NCI-H345 (cell line): ENCODE measurements at places on chromosomes 7 and 10.

GRCh38 chr10:82660205-82660604 is 785.2 kb downstream of the NRG3 start:
- no peak for DNase-seq

DNA sequence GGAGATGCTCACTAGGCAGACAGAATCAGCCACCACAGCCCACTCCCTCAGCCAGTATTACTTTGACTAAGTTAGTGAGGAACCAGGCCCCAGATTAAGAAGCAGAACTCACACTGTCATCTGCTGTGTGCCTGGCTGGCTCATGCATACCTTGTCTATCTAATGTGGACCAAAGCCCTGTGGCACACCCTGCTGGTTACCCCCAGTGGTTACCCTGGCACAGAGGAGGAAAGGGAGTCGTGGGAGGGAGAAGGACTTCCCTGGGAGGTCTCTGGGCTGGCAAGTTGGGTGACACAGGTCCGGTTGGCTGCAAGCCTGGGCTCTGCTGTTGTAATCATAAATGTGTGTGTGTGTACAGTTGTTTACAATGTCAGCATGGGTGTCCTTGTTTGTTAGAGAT is 7.5 kb upstream of the SH2D4B start:
- no peak for DNase-seq

DNA sequence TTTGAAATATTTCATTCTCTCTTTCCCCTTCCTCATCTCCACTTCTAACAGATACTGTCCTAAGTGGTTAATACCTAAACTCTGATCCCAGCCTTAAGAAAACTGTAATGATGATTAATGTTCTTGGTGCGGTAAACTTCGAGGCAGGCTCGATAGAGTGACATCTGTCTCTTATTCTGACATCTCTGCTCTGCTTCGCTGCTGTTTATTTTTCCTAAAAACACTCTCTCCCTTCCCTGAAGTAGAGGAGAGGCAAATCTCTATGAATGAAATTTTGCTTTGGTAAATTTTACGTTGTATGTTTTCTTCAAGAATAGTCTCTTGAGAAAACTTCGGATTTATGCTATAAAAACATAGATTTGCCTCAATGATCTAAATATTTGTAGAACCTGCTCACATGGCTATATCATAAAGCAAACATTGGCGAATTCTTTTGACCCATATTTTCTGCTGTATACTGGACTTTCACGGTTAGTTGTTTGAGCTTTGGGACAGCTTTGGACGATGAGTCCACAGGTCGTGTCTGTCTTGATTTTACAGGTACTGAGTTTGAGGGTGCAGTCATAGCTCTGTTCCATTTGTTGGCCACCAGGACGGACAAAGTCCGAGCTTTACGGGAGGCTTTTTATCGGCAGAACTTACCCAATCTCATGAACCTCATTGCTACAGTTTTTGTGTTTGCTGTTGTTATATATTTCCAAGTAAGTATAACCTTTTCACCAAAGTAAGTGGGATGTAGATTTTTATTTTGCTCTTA is 27.1 kb downstream of the SEC61A2 start:
- no peak for DNase-seq

GRCh38 chr10:13684806-13685482 is 98.2 kb downstream of the PRPF18 start:
- no peak for DNase-seq

DNA sequence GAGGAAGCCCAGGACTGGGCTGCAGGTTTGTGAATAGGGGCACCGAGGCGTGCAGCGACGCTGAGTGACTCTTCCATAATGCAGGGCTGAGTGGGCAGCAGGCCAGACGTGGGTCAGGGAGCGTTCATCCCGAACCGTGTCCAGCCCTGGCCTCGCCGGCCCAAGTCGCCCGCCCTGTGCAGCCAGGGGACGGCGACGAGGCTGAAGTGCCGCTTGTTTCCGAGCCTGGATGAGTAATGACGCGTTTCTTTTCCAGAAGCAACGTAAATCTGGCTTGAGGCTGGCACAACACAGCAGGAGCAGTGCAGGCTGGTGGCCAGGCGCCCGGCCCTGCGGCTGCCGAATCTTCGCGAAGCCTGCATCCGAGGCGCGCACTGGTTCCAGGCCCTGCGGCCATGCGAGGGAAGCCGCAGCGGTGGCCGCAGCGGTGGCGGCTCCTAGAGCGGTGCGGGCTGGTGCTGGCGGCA is 74.0 kb upstream of the SEC61G start:
- no peak for DNase-seq

- no peak for DNase-seq
Observed at GRCh38 chr7:150734254-150734653, 3.0 kb upstream of the GIMAP5 start.

DNA sequence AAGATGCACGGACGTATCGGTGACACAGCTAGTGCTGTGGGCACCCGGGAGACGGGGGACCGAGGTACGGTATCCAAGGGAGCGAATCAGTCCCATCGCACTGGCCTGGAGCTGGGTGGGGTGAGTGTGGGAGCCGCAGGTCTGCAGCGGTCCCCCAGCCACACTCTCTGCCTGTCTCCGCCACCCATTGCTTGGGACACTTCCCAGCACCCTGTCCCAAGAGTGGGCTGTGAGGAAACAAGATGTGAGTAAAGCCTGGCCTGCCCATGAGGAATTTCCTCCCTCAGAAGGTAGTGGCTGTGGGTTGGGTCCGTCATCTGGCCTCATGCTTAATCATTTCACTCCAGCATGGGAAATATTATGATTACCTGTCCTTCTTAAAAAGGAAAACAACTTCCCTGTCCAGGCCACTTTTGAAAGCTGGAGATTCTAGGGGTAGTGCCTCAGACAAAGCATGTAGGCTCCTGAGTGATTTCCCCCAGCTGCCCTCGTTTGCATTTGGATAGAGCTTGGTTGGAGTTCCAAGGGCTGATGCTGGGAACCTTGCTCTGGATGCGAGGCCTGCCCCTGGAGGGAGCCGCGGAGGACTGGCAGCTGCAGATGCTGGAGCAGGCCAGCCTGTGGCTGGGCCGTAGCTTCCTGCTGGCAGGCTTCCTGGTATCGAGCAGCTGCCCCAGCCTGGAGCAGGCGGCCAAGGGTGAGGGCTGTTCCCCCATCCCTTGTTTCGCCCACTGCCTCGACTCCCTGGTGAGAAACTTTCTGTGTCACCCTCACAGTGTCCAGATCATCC is 6.2 kb upstream of the ACTR3C start:
- no peak for DNase-seq

DNA sequence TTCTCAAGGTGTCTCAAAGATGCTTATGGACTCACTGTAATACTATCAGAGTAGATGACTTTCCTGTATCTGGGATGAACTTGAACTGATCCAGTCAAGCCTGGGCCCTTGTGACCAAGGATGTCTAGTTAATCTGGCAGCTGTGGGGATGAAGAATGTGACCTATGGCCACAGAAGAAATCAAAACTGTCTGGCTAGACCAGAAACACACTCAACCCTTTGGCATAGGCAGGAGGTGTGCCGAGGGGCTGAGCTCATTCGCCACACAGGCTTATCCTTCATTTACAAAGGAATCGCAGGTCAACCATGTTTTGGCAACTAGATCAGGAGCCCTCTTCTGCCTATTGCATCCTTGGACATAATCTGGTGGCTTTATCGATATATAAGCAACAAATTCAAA is 110.6 kb downstream of the ATXN7L1 start:
- DNase-seq = no peak

DNA sequence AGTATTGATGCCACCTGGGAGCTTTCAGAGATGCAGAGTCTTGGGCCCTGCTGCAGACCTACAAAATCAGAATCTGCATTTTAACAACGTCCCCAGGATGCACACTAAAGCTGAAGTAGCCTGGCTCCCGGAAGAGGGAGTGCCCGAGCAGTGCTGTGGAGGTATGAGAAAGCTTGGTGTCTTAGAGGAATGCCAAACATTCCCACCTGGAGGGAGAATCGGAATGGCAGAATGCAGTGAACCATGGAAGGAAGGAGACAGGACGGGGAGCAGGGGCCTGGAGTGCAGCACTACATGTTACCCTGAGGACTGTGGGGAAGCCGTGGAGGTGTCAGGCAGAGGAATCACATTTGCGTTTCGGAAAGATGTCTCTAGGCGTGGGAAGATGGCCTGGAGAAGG is 90.9 kb downstream of the AOAH start:
- DNase-seq = no peak

DNA sequence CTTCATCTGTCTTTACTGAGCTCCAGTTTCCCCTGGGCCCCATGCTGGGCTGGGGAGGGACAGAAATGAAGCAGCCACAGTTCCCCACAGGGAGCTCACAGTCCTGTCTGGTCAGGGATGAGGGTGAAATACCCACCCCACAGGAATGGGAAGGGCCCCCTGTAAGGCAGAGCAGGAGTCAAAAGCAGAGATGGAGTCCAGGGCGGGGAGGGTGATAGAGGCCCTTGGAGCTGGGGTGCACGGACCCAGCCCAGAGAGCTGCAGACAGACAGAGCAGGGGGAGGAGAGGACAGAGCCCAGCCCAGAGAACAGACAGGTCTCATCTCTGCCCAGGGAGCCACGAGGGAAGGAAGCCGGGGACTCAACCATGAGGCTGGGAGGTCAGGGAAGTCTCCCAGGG is 34.9 kb upstream of the ZNF488 start:
- DNase-seq = no peak

GRCh38 chr7:155191137-155191536 is 106.5 kb upstream of the INSIG1 start:
- DNase-seq = no peak

DNA sequence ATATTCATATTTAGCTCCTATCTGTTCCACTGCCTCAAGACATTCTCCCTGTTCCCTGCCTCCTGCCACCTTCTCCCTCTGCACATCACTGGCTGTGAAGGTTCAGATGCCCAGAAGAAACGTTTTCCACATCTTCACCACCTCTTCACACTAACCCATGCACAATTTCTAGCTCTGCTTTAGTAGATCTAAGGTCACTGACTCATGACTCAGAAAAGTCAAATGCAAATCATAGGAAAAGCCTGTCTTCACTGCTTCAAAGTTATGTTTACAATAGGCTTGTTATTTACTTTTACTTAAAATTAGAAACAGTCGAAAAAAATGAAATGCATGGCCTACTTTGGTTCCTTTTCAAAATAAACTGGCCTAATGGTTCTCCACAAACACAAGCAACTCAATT is 2.5 kb downstream of the SCRN1 start:
- DNase-seq = no peak

DNA sequence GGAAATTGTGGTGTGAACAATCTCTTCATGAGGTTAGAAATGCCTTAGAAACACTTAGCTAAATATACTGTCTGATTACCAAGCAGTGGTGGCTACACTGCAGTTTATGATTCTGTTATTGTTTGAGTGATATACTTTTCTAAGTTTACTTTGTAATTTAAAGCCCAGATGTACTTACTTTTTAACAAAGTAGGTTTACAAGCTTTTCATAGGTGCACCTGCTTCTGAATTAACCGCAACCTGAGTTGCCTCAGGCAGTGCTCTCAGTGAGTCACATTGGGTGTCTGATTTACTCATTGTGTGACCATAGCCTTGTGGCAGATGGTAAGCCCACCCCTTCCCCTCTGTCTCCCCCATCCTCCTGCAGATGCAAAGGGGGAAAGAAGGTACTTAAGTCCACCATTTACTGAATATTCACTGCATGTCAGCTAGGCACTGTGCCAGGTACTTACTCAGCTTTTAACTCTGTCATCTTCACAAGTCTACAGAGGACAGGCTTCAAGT is 9.0 kb downstream of the MTURN start:
- DNase-seq = peak; percentile 96

GRCh38 chr7:156949541-156950380 is at the start of gene NOM1:
NOM1 (plus strand) TSS chr7:156949712; CDS start chr7:156949738, 26 bp downstream.
- peak; percentile 89 for DNase-seq

- DNase-seq = peak; percentile 65
Observed at GRCh38 chr10:131311661-131312477, at the start of gene TCERG1L. TCERG1L (minus strand) TSS chr10:131311721; CDS start chr10:131311635, 86 bp downstream.

GRCh38 chr10:1228467-1228975 is 172.3 kb downstream of the WDR37 start:
- DNase-seq = no peak

DNA sequence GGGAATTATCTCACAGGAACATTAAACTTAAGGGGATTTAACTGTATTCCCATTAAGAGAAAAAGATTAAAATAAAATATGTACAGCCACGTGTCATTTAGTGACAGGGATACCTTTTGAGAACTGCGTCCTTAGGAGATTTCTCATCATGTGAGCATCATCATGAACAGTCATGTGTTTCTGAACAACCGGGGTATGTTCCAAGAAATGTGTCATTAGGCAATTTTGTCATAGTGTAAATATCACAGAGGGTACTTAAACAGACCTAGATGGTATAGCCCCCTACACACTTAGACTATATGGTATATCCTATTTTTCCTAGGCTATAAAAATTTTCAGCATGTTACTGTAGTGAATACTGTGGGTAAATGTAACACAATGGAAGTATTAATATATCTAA is 840.3 kb downstream of the CNTNAP2 start:
- DNase-seq = peak; percentile 66

GRCh38 chr10:61138708-61139591 is 195.0 kb upstream of the RHOBTB1 start:
- DNase-seq = no peak

DNA sequence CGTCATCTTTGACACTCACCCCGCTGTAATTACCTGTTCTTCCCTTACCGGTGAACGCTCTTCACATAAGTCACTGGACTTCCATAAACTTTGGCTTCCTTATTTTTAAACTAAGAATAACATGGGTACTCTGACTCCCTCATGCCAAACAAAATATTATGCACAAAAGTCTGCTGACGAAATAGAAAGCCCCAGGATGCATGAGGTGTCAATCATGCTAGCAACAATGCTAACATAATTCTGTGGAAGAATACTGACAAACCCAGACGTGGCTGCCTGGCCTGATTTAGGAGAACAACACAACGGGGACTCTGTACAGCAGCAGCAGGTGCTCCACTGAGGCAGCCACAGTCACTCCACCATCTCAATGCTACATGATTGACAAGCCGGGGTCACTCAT is 137.5 kb downstream of the CCDC71L start:
- DNase-seq = no peak

- no peak for DNase-seq
Observed at GRCh38 chr7:34207810-34208209, 302.5 kb downstream of the BMPER start.

DNA sequence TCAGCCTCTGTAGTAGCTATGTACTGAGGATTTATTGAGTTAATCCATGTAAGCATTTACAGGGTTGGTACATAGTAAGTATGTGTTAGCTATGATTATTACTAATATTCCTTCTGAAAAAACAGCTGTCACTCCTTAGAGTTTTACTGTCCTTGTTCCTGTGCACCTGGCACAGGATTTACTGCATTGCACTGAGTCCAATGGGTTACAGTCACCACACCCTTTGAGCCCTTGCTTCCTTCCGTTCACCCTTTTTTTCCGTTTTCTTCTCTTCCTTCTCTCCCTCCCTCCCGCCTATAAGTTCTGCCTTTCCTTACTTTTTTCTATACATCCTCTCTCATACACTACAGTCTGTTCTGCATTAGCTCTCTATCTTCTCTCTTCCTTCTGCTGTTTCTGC is 12.5 kb upstream of the CDK6 start:
- no peak for DNase-seq

DNA sequence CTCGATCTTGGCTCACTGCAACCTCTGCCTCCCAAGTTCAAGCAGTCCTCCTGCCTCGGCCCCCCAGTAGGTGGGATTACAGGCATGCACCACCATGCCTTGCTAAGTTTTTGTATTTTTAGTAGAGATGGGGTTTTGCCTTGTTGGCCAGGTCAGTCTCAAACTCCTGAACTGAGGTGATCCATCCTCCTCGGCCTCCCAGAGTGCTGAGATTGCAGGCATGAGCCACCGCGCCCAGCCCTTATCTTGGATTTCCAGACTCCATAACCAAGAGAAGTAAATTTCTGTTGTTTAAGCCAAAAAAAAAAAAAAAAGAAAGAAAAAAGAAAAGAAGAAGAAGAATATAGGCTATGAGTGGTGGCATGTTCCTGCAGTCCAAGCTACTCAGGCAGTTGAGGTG is 53.3 kb upstream of the RABGEF1 start:
- DNase-seq = no peak
